ENCODE measurements at places on chromosomes 1 and 21.

DNA sequence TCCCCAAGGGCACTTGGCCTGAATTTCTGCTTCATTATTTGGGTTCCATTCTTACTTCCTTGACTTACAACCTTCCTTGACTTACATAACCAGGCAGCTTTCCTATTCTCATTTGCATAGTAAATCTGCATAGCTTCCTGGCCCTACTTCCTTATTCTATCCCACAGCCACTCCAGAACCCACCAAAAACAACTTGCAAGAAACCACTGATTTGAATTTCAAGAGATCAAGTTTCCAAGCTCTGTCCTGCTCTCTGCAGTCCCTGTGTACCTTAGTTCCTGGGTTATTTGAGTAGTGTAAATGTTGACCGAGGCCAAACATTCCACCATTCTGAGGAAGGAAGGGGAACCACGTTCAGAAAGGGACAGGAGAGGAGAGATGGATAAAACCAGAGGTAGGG is 603.3 kb downstream of the PTPRC start:
- DNase-seq, result no peak

DNA sequence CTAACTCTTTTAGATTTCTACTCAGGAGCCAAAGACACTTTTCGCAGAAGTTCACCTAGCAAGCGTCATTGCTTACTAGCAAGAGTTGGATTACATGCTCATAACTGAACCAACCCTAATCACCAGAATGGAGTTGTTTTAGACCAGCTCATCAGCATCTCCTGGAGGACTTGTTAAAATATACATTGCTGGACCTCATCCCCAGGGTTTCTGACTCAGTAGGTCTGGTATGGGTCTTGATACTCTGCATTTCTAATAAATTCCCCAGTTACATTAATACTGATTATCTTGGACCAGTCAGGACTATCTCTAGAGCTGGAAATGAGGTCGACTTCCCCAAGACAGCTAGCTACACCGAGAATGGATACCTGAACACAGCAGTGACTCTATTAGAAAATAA is 9.7 kb upstream of the PRDX6 start:
- no peak for DNase-seq

GRCh38 chr1:151585622-151586021 is 26.2 kb upstream of the SNX27 start:
- no peak for DNase-seq

DNA sequence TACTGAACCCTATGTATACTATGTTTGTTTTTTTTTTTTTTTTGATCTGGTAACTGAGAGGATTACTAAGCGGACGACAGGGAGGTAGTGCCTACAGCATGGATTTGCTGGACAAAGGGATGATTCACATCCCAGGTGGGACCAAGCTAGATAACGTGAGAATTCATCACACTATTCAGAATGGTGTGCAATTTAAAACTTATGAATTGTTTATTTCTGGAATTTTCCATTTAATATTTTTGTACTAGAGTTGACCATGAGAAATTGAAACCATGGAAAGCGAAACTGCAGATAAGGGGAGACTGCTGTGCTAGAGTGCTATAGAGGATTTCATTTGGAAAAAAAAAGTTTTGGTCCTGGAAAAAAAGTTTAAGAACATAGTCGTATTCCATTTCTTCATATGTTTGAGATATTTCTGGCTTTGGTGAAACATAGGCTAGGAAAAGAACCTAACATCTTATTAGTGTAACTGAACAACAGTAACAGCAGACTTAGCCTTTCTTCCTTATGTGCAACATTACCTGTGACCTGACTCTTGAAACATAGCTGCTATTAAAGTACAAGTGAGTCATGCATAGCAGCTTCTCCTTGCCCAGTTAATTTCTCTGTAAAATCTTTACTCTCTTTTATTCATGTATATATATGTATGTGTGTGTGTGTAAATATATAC is 202.5 kb downstream of the FGGY start:
- no peak for DNase-seq

GRCh38 chr1:36208978-36209703 is 15.1 kb upstream of the THRAP3 start:
- DNase-seq, result no peak

- DNase-seq, result no peak
These were observed 4.5 kb upstream of the CRABP2 start for GRCh38 chr1:156709757-156710489.

All from omental fat pad (tissue), 4 donors.